Dorsolateral prefrontal cortex (tissue), 122 donors: ENCODE measurements at places on chromosomes 1 and 21. TPM values are rescaled to one million over a fixed set of nuclear protein-coding genes. Genes with fewer than 3 reads are reported as not detected.

The ADGRB2 gene
- 177 TPM for total RNA-seq

The NHLH1 gene
- total RNA-seq: 1.0 TPM

The RGS2 gene
- total RNA-seq: 42.8 TPM

The FRRS1 gene
- total RNA-seq: 1.4 TPM

The ADAMTS1 gene
- 19.2 TPM for total RNA-seq

The PTPRC gene
- 10.5 TPM for total RNA-seq

The CDA gene
- 2.0 TPM for total RNA-seq

The CITED4 gene
- total RNA-seq: 17.1 TPM

The SYDE2 gene
- 4.3 TPM for total RNA-seq

The CRYAA gene
- total RNA-seq: not detected

The PCP4 gene
- total RNA-seq: 69.6 TPM

The CFHR4 gene
- not detected for total RNA-seq

The PLEKHN1 gene
- total RNA-seq: not detected

The ZNF672 gene
- total RNA-seq: 26.5 TPM

The MAN1A2 gene
- total RNA-seq: 106 TPM

GRCh38 chr1:77716065-77716464, 33.6 kb upstream of the ZZZ3 start:
- DNase-seq: no peak

DNA sequence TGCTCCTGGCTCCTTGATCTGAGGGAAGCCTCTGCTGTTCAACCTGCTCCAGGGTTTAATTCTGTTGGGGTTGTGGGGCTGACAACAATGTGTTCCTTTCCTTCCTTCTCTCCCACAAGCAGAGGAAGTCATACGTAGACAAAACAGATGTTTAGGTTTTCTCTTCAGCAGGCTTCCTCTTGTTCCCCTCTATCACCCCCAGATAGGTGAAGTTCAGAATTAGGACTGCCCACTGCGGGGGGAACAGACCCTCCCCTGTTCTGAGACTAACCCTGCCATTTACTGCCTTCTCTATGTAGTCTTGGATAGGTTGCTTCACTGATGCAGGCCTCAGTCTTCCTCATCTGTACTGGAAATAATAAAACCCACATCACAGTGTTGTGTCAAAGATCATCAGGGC, 30.0 kb upstream of the NRDC start:
- no peak for DNase-seq

GRCh38 chr21:42101246-42101645, 30.1 kb downstream of the UMODL1 start:
- no peak for DNase-seq

- no peak for DNase-seq
Observed at GRCh38 chr1:160460214-160460642, 59.9 kb downstream of the VANGL2 start.

GRCh38 chr1:167490765-167491164, 27.6 kb downstream of the CD247 start:
- DNase-seq: no peak

- no peak for DNase-seq
Observed at GRCh38 chr1:181386951-181387350, 96.4 kb upstream of the CACNA1E start.

GRCh38 chr1:6414881-6415626, 4.7 kb downstream of the HES2 start:
- no peak for DNase-seq

DNA sequence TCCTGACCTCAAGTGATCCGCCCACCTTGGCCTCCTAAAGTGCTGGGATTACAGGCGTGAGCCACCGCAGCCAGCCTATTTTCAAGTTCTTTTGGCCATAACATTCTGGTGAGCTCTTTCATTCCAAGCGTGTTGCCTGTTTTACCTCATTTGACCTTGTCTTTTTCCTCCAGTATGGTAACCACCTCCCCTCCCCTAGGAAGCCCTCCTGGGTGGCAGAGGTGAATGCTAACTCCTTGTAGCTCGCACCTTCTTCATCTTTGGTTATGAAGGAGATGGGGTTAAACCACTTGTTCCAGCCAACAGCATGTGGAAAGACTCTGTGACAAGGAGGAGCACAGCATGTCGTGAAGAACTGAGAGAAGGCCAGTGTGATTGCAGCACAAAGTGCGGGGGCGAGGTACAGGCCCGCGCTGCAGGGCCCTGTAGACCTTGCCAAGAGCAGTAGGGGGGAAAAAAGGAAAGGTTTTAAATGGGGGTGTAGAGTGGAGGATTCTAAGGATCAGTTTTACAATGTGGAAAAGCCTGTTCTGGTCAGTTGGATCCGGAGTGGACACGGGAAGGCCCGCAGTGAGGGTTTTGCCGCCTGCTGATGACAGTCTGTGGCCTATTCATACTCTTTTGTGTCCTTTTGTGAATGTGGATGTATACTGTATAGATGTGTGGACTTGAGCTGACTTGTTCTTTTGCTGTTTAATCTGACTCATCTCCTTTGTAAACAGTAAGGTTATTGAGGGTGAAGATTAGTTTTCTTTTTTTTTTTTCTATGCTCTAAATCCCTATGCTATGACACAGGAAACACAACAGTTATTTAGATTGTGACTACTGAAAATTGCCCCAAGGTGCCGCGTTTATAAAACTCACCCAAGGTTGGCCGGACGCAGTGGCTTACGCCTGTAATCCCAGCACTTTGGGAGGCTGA, 7.5 kb upstream of the ZNF436 start:
- no peak for DNase-seq

GRCh38 chr1:41583658-41584547, 99.4 kb upstream of the EDN2 start:
- no peak for DNase-seq

GRCh38 chr1:54866801-54867716, 19.9 kb downstream of the DHCR24 start:
- DNase-seq: no peak

- DNase-seq: no peak
Observed at GRCh38 chr1:29290414-29290985, 54.2 kb downstream of the PTPRU start.

DNA sequence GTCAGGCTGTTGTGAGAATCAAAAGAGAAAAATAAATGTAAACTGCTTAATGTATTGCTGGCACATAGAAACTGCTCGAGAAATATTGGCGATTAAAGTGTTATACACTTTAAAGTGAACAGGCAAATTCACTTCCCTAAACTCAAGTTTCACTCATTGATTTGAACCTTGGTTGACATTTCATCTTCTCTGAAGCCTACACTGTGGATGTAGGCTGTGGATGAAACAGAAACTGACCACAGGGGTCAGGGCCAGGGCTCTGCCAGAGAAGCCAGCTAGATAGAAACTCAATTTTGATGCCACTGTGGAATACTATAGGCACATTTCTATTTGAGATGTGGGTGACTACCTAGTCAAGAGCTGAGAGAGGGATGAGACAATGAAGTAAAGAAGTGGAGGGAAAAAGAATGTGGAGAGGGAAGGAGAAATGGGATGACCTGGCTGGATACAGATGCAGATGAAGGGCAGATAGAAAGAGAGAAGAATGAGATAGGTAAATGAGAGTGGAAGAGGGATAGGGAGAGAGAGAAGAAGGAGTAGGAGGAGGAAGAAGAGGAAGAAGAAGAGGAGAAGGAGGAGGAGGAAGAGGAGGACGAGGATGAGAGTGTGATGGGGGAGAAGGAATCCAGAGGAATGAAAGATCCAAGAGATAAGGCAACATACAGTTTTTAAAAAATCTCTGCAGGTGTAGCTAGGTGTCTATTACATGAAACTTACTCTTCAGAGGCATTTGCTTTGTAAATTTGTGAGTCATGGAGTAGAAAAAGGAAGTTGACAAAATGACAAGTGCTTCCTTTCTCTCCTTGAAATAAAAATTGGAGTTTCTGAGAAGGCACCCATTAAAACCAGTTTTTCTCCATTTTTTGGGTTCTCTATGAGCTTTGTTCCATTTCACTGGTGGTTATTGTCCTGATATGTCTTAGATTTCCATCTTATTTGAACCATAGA, 17.4 kb upstream of the CD1D start:
- no peak for DNase-seq

DNA sequence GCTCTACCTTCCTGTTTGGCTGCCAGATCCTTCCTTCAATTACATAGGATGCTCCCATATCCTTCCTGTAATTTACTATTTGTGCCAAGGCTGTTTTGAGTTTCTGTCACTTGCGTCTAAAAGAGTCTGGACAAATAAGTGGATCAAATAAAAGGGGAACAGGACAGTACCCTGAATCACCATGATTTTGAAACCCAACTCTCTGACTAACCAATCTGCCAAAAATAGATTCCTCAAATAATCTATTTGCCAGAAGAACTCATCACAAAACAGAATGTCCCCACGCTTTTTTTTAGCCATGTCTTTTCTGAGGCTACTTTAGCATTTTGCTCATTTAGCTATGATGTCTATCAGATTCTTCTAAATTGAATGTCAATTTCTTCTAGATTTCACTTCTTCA, 392.6 kb downstream of the NTNG1 start:
- no peak for DNase-seq

GRCh38 chr1:38060498-38060897, 13.9 kb upstream of the POU3F1 start:
- DNase-seq: no peak

DNA sequence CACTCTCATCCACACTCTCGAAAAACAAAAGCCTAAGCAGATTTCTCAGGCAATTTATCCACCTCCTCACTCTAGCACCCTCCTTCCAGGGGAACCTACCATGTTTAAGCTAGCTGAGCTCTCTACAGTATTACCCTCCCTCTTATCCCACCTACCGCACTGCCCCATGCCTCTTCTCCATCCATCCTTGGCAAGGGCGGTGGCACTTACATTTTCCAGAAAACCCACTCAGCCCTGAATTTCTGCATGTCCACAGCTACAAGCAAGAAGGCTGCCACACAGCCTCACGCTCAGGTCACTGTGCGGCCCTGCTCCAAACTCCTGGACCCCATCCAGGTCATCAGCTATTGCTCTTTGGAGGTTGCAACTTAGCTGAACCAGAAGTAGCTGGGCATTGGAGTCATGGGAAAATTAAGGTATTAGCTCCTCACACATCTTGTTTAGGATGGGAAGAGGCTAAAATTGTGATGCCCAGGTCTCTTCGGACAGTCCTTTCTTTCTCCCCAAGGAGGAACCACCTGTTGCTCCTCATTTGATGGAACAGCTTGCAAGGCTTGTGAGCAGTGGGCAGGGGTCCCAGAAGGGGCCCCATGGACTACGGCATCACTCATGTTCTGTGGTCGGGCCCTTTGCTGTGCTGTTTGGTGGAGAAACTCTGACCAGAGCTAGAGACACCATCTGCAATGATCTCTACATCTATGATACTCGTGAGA, 1.1 kb downstream of the KLHDC9 start:
- DNase-seq: no peak

GRCh38 chr1:67811781-67812180, 21.5 kb downstream of the GNG12 start:
- no peak for DNase-seq

DNA sequence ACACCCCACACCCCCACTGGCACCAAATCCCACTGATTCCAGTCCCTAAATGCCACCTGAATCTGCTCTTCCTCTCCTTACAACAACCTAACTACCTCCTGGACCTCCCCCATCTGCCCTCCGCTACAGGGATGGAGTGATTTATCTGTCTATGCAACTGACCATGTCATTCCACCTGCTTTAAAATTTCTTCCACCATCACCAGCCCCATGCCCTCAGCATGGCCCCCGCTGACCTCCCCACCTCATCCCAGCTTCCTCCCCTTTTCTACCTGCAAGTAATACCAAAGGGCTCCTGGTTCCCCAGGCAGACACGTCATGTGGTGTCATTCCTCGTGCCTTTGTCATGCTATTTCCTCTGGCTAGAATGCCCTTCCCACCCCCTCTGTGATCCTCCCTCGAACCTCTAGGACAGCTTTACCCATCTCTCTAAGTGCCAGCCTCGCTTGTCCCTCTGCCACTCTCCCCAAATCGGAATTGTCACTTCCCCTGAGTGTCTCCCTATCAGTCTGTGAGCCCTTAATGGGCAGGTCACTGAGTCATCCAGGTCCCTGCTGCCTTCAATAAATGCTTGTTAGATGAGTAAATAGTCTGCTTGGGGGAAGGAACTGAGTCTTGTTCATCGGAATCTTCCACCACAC, 3.7 kb downstream of the GJB4 start:
- no peak for DNase-seq

- no peak for DNase-seq
Observed at GRCh38 chr21:46150073-46150472, 5.3 kb downstream of the FTCD start.

DNA sequence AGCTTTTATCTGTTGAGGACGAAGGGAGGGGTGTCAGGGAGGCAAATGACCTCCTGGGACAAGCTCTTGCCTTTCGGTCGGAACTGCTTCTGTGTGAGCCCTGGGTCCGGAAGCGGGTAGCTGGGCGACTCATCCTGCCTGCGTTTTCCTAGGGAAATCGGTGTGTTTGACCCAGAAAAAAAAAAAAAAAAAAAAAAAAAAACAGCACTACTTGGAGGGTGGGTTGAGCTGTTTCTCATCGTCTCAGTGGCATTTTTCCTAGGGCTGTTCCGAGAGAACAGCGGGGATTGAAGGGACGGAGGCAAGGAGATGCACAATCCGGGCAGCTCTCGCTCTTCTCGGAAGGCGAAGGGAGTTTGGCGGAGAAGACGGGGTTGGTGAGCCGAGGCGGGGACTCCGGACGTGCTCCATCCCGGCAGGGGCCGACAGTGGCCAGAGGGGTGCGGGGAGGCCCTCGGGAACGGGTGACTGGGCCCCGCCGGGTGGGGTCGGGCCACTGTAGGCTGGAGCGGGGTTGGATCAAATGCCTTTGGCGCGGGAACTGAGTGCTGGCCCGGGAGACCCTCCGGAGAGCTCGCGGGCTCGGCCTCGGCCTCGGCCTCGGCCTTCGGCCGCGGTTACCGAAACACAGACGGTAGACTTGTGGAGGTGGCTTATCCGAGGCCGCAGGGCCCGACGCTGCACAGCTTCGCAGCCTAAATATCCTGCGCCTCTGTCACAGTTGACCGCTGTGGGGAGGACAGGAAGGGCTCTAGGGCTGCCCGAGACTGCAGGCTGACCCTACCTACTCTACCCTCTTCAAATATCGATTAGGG, 2.4 kb upstream of the BARHL2 start:
- DNase-seq: no peak

- DNase-seq: no peak
Observed at GRCh38 chr1:189424746-189425331, 1052.8 kb downstream of the BRINP3 start.

DNA sequence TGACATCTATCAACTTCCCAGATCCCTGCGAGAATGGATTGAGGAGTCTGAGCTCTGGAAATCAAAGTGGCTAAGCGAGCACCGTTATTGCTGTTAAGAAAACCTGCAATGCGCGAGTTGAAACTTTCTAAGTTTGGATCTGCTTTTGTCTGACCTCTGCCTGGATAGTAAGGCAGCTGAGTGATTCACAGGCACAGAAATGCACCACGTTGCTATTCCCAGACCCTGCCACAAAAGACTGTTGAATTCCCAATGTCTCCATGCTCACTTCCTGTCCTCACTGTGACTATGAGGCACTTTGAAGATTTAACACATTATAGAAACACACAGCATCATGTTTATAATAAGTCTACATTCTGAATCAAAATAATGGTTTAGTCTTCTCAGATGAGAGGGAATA, 27.1 kb upstream of the CNIH3 start:
- no peak for DNase-seq

DNA sequence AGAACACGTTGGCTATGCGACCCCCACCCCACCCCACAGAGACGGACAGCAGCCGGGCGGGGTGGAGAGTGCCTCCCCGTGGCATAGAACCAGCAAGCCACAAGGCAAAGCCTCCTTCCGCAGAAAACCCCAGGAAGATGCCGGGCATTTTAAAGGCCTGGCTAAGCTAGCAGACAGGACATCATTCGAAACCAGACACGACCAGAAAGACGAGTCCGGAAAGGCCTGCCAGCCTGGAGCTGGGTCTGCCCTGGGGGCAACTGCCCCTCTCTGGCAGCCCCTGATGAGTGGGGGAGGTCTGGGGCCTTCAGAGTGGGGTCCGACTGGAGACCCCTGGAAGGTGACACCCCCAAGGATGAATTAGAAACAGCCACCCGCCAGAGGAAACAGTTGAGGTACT, 8.5 kb downstream of the FTCD start:
- DNase-seq: no peak
